ENCODE measurements at places on chromosomes 1 and 21.

DNA sequence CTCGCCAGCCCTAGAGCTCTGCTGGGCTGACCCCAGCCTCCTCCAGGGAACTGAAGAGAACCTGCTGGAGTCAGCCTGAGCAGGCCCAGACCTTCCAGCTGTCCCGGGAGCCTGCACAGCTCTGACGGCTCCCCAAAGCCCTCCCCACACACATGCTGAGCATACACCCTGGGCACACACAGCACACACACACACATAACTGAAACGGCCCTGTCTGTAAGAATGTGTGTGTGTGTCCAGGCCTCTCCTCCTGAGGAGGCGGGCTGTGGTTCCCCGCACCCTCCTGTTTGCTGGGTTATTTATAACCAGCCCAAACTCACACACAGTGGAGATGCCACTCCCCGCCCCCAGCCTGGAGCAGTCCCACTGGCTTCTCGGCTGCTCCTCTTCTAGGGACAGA is 20.2 kb downstream of the SDC3 start:
- peak; percentile 87 for DNase-seq

DNA sequence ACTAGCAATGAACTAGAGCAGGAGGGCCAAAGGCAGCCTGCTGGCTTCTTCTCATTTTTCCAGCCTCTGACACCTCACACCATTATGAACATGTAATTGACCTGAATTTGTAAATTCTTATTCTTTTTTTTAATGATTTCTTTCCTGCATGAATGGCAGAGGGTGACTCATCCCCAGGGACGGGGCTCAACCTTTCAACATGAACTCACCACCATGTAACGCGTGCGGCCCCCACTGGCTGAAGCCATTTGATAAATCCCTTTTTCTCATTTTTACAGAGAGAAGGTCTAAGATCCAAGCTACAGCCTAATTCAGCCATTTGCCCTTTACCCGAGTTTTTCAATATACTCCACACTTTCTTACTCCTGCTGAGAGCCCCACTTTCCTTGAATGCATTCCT is 9.3 kb upstream of the ETS2 start:
- no peak for DNase-seq

GRCh38 chr1:39854738-39855137 is 28.6 kb downstream of the TRIT1 start:
- no peak for DNase-seq

- no peak for DNase-seq
These were observed 13.1 kb downstream of the NR5A2 start for GRCh38 chr1:200040481-200041138.

- no peak for DNase-seq
These were observed 19.4 kb downstream of the ABCG1 start for GRCh38 chr21:42238185-42238934.

DNA sequence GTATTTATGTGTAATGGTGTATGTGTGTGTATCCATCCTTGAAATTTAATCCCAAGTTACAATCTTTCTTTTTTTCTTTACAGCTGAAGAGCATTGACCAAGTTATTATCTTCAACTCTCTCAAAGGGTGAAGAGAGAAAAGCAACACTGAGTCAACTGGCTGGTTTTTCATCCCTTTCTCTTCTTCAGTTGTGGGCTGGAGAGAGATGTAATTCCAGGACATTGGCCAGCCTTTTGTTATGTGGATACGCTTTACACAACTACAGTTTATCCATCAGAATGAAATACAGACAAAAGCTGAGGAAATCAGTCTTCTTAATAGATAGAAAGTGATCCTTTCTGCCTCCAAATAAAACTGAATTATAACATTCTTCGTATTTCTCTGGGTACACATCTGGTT is 357.0 kb upstream of the NCAM2 start:
- no peak for DNase-seq

GRCh38 chr1:46691997-46692790 is 20.5 kb downstream of the TEX38 start:
- DNase-seq = no peak

DNA sequence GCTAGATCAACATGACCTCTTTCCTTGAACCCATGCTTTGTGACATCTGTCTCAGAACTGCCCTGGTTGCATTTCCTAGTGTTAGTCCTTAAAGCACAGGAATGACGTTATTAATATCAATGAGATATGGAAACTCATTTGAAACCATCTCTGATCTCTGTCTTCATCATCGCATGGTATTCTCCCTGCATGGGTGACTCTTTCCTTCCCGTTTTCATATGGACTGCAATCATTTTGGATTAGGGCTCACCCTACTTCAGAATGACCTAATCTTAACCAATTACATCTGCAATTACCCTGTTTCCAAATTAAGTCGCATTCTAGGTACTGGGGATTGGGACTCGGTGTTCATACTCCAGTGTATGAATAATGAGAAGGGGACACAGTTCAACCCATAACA is 41.7 kb upstream of the DISC1 start:
- no peak for DNase-seq

- peak; percentile 26 for DNase-seq
These were observed 37.3 kb downstream of the CHAF1B start for GRCh38 chr21:36422279-36423098.

- no peak for DNase-seq
These were observed 8.8 kb downstream of the MDM4 start for GRCh38 chr1:204524986-204525385.

GRCh38 chr1:235980976-235981375 is 83.9 kb downstream of the NID1 start:
- DNase-seq = no peak
